Sigmoid colon (tissue), 7 donors: ENCODE measurements at places on chromosomes 16 and 17. TPM values are rescaled to one million over a fixed set of nuclear protein-coding genes. Genes with fewer than 3 reads are reported as not detected.
A peak's percentile ranks its signal among the peaks of the same experiment; 100 is the strongest.

Gene EZH1
- polyA plus RNA-seq: 6.6 TPM

Gene IGSF6
- 3.0 TPM for polyA plus RNA-seq

GRCh38 chr17:81817758-81818147 lies 13.8 kb downstream of the GCGR start:
- no peak for DNase-seq

GRCh38 chr17:77857613-77858012 lies 100.9 kb upstream of the TNRC6C start:
- DNase-seq: no peak

GRCh38 chr17:42458497-42459255 lies at the start of gene ATP6V0A1:
ATP6V0A1 (plus strand) TSS chr17:42458878; CDS start chr17:42460895, 2,017 bp downstream.
- DNase-seq: peak; percentile 98

Gene DEXI
- polyA plus RNA-seq: 24.7 TPM

DNA sequence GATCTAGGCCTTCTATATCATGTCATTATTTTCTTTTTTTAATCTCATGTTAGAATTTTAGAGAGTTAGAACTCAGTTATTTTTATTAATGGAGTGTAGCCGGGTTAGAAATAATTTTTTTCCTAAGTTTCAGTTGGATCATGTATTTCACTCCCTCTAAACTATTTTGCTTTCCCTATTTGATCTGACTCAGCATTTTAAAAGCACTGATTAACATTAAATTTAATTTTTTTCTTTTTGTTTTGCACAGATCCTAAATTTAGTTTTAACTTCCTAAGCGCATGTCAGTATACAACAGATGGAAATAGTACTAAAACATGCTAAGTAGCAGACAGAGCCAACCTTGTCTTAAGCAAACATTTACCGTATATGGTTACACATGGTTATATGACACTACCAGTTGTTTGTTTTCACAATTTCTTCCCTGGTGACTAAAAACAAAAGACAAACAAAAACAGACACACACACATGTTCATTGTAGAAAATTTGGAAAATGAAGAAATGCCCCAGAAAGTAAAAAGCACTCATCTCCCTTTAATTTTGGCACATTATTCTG lies 33.6 kb upstream of the RAB11FIP4 start:
- no peak for DNase-seq

Gene PTX4
- not detected for polyA plus RNA-seq
